B cell (primary cell): ENCODE measurements at places on chromosomes 5 and 9.
A peak's percentile ranks its signal among the peaks of the same experiment; 100 is the strongest.

DNA sequence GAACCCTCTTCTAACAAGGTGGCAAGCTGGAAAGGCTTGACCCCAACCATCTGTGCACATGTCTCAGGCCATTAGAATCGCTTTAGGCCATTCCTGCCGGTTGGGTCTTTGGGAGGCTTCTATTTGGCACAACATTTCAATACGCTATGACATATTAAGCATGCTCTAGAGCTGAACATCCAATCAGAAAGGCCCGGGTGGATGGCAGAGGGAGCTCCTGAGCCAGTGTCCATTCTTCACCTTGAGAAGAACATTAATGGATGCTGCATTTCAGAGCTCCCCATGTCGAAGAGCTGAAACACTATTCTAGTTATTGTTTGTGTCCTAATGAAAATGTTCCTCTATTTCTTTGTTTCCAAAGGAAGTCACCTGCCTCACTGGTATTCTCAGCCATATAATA lies 12.8 kb downstream of the SPATA9 start:
- DNase-seq, result no peak

GRCh38 chr9:1469996-1470395 lies 419.8 kb downstream of the DMRT2 start:
- no peak for DNase-seq

DNA sequence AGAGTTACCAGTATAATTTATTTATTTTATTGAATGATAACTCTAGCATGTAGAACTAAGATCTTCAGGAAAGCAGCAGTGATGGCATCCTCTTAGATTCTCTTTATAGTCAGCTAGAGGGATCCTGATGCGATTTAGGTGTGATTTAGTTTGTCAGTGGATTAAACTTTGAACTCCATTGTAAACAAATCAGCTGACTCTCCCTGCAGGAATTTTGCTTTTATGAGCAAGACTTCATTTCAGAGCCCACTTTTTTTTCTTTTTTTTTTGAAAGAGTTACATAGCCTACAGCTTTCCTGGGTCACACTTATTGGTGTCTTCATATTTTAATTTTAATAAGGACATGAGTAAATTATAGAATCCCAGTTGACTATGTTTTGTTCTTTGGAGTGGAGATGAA lies 93.8 kb upstream of the SEMA6A start:
- no peak for DNase-seq

- DNase-seq, result no peak
Observed at GRCh38 chr9:132740526-132741309, 70.5 kb downstream of the GTF3C4 start.

DNA sequence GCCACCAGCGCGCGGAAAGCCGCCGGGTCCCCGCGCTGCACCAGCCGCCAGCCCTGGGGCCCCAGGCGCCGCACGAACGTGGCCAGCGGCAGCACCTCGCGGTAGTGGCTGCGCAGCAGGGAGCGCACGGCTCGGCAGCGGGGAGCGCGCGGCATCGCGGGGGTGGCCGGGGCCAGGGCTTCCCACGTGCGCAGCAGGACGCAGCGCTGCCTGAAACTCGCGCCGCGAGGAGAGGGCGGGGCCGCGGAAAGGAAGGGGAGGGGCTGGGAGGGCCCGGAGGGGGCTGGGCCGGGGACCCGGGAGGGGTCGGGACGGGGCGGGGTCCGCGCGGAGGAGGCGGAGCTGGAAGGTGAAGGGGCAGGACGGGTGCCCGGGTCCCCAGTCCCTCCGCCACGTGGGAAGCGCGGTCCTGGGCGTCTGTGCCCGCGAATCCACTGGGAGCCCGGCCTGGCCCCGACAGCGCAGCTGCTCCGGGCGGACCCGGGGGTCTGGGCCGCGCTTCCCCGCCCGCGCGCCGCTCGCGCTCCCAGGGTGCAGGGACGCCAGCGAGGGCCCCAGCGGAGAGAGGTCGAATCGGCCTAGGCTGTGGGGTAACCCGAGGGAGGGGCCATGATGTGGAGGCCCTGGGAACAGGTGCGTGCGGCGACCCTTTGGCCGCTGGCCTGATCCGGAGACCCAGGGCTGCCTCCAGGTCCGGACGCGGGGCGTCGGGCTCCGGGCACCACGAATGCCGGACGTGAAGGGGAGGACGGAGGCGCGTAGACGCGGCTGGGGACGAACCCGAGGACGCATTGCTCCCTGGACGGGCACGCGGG lies at the start of gene TERT:
Gene TERT, minus strand, starts transcription at position 234 of the 815 bp plus-strand sequence. Its CDS starts 79 bp downstream, at position 155.
- peak; percentile 66 for DNase-seq

DNA sequence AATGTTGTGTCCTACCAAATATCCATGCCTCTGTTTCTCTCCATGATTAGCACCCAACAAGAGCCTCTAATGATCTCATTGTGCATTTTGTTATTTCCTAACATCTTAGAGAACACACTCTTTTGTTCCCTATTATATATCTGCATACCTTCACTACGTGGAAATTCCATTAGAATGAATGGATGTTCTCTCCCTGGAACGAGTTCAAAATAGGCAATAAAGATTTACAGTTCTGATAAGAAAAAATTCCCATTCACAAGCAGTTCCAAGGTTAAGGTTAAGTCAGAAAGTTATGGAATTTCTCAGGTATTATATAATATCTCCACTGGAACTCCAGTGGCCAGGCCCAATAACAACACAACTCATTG lies 83.7 kb downstream of the TRPM6 start:
- no peak for DNase-seq

- no peak for DNase-seq
Observed at GRCh38 chr5:81233080-81233634, at the start of gene CKMT2. CKMT2 (plus strand) TSS chr5:81233322; CDS start chr5:81251133, 17,811 bp downstream.

- peak; percentile 60 for DNase-seq
Observed at GRCh38 chr9:137286975-137287383, 9.5 kb downstream of the TOR4A start.

DNA sequence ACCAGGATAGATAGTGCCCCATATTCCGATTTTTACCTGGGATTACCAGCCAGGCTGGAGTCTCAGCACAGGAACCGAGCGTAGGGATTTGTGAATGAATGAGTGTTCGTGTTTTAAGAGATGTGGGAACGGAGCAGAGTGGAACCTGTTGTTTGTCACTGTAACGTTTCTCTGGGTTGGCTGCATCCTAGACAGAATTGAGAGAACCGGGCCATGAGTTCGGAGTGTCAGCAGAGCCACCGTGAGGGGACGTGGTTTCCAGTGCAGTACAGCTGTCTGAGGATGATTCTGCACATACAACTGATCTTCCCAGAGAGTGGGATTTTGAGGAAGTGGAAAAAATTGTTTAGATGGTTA lies 1.2 kb downstream of the PDE8B start:
- no peak for DNase-seq

DNA sequence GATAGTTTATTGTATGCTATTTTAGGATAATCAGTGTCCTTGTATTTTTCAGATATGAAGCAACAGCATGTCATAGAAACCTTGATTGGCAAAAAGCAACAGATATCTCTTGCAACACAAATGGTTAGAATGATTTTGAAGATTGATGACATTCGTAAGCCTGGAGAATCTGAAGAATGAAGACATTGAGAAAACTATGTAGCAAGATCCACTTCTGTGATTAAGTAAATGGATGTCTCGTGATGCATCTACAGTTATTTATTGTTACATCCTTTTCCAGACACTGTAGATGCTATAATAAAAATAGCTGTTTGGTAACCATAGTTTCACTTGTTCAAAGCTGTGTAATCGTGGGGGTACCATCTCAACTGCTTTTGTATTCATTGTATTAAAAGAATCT lies 14.5 kb downstream of the CCT5 start:
- DNase-seq, result no peak

DNA sequence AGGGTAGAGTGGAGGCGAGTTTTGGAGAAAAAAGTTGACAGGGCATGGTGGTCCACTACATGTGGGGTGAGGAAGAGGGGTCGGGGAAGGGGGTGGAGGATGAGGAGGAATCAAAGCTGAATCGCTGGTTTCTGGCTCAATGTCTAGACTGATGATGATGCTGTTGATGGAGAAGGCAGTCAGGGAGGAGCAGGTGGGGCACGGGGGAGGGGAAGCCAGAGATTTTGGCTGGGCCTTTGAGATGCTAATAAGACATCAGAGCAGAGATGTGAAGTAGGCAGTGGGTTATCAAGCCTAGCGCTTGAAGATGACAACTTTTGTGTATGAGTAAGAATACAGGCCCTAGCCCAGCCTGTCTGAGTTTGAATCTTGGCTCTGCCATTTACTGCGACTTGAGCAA lies 32.4 kb upstream of the TTC23L start:
- DNase-seq, result no peak

DNA sequence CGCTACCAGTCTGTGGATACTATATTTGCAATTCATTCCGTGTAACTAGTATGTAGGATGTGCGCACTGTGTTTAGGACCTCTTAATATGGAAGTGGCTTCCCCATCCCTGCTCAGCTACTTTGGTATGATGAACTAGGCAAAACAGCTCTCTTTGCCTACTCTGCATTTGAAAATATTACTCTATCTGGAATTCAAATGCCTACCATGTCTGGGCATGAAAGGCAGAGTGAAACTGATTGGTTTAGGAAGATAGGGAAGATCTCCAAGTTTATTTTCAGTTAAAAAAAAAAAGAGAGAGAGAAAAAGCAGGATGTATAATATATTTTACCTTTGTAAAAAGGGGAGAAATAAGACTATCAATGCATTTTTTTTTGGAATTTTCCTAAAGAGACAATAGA lies 74.1 kb upstream of the ELL2 start:
- DNase-seq, result no peak

- no peak for DNase-seq
Observed at GRCh38 chr5:87151547-87151946, 116.1 kb upstream of the RASA1 start.

DNA sequence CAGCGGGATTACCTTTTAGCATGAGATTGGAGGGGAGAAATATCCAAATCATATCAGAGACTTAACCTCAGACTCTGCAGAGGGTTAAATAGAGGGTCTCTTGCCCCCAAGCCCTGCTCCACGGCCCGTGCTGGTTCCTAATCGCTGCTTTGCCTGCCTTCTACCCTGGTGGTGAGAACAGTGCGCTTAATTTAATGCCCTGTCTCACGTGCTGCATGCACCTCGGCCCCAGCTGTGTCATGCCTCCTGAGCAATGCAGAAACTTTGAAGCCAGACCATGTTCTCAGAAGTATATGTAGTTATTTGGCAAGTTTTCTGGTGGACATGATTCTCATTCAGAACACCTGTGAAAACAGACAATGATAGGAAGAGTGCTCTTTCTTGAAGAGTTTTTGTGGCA lies 1.4 kb downstream of the OTULIN start:
- DNase-seq, result peak; percentile 79

DNA sequence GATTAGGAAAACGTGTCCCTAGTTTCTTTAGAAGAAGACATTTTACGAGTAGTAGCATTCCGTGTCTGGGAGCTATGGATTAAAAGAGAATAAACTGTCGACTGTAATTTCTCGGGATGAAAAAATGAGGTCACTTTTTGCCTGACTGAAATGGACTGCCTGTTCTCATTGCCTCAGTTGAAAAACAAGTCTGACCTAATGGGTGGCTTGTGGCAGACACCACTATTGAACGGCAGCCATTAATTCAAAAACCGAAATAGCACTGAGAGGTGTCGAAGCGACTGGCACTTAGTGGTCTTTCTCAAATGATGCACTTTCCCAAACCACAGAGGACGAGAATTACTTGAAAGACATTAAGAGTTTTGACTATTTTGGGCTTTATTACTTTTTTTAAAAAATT lies 35.4 kb downstream of the OSTF1 start:
- DNase-seq, result no peak

DNA sequence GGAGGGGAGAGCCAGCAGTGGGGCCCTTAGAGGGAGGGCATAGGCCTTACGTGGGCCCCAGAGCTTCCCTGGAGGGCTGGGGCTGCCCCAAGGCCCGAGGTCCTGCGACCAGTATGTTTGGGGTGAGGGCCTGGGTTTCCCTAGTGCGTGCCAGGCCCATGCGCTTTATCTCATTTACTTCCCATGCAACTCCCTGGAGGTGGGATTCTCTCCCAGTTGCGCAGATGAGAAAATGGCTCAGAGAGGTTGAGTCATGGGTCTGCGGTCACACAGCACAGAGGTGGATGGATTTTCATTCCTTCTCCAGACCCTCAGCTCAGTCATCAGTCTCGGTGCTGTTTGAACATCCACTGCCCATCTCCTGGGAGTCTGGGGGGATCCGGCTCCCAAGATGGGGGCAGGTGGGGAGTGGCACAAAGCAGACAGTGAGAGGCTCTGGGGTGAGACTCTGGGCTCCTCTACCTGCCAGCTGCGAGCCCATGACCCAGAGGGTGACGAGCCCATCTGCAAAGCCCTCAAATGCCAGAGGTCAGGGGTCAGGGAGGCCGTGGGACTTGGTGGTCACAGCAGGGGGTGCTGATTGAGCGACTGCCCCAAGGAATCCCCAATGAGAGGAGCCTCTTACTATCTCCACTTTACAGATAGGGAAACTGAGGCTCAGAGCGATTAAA lies 171.2 kb downstream of the GAPVD1 start:
- DNase-seq, result no peak

DNA sequence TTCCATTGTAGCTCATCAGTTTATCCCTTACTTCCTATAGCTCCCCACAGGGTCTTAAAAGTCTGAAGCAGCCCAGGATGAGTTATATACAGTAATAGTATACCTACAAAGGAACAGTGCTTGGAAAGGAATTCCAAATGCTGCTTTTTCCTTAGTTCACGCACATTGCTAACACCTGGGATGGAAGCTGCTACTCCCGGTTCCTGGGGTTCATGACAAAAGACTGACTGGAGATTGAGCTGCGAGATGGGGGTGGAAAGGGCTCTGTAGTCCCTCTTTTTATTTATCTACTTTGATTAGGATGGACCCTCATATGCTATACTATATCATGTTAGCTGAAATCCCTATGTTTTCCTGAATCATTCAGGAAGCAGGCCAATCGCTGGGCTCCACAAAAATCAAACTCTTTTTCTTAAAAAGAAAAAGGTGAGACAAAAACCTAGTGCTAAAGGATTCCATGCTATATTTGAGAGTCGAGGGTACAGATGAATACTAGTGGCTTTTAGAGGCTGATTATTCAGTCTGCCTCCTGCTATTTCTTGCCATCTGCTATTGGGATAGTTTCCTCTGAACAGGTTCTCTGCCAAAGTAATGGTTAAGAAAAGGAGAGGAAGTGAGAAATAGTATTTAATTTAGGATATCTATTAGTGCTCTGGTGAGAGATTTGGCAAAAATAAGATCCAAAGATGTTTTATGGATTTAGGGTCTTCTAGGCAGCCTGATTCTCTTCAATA lies 81.2 kb downstream of the MRPS27 start:
- no peak for DNase-seq

- DNase-seq, result no peak
Observed at GRCh38 chr5:115084246-115084793, 85.4 kb downstream of the TRIM36 start.

- DNase-seq, result no peak
Observed at GRCh38 chr5:56585999-56586691, 229.2 kb upstream of the MAP3K1 start.

DNA sequence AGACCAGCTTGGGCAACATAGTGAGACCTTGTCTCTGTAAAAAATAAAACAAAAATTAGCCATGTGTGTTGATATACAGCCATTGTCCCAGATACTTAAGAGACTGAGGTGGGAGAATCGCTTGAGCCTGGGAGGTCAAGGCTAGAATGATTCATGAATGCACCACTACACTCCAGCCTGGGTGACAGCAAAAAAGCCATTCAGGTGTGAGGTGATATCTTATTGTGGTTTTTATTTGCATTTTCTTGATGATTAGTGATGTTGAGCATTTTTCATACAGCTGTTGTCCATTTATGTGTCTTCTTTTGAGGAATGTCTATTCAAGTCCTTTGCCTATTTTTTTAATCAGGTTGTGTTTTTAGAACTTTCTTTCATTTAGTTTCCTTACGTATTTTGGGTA lies 23.2 kb downstream of the MTAP start:
- DNase-seq, result no peak
